Activated CD8-positive, alpha-beta memory T cell treated with anti-CD3 and anti-CD28 coated beads, Interleukin-2, amount 10 ng/mL, durations not matched to agents 7 days and 5 days (primary cell): ENCODE measurements at places on chromosomes 7 and 10.

- DNase-seq = no peak
Observed at GRCh38 chr7:56219017-56219416, 102.8 kb upstream of the NUPR2 start.

GRCh38 chr7:129492391-129492790, 9.9 kb upstream of the SMKR1 start:
- no peak for DNase-seq

GRCh38 chr10:95382596-95382995, 91.8 kb upstream of the PDLIM1 start:
- no peak for DNase-seq

- DNase-seq = peak; percentile 77
Observed at GRCh38 chr10:6072215-6072934, 10.2 kb upstream of the IL2RA start.
